ENCODE measurements at places on chromosomes 5 and 9.
A peak's percentile ranks its signal among the peaks of the same experiment; 100 is the strongest.

DNA sequence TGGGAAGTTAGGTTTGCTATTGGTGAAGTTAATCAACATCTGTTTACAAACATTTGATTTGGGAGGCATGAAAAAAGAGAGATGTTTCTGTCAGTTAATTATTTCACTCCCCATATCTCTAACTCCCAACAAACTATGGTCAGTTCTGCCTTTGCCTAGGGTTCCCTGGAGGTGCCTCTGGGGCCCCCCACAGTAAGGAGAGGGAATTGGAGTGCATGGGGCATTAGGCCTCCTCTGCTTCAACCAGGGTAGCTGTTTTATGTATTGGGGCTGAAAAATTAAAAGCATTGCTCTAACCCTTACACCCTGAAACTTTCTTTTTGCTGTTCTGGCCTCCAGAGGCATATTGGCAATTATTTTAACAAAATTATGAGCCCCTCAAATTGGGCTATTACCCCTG lies 32.3 kb downstream of the RUSC2 start:
- DNase-seq = no peak

- no peak for DNase-seq
Observed at GRCh38 chr9:1443450-1443849, 393.3 kb downstream of the DMRT2 start.

GRCh38 chr5:136191304-136192014 lies 1.5 kb downstream of the SMIM32 start:
- peak; percentile 66 for DNase-seq

DNA sequence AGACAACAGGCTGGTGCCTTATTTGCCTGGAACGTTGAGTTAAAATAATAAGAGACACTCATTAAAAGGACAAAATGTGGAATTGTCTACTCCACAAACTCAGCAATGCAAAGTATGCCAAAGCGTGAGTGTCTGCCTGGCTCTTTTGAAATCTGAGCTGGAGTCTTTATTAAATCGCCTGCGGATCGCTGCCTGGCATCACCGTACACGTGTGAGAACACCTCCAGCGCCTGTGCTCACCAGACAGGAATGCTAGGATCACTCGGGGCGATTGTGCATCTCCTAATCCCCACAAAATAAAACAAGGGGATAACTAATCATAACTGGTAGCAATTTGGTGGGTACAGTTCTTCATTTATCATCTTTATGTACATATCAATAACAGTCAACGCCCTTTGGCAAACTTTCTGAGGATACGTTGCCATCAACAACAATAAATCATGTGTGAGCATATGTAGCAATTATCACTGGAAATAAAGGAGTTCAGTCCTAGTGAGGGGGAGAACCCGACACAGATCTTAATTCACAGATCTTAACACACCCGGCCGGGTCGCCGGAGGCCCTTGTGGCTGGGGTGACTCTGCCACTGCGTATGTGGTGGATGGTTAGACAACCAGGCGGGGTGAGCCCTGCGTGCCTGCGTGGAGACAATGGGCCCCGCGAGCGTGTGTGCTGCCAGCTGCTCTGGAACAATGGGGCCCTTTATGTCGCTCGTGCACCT lies 284.9 kb upstream of the IRX1 start:
- no peak for DNase-seq

DNA sequence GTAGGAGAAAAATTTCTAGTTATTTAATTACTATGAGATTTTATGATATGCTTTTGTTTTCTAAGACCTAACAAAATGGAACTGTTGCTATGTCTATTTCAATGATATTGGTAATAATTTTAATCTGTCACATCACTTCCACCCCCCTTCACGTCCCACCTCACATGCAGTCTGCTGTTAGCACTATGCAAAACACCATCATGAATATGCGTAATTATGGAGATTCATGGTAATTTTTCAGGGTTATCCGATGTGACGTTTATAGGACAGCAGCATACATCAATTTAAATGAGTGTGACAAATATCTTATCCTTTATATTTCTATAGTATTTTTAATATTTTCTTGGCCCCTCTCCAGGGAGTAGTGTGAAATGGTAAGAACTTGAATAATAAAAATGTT lies 283.8 kb upstream of the TMEM161B start:
- DNase-seq = no peak

DNA sequence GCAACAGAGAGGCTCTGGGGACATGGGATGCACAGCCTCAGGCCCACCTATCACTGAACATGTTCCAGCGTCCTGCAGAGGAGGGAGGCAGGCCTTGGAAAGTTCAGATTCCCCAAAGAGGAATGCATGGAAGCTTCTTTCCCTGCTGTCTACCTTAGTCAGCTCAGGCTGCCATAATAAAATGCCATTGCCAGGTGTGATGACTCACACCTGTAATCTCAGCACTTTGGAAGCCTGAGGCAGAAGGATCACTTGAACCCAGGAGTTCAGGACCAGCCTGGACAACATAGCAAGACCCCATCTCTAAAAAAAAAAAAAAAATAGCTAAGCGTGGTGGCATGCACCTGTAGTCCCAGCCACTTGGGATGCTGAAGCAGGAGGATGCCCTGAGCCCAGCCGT lies 24.5 kb upstream of the TOR1B start:
- no peak for DNase-seq

DNA sequence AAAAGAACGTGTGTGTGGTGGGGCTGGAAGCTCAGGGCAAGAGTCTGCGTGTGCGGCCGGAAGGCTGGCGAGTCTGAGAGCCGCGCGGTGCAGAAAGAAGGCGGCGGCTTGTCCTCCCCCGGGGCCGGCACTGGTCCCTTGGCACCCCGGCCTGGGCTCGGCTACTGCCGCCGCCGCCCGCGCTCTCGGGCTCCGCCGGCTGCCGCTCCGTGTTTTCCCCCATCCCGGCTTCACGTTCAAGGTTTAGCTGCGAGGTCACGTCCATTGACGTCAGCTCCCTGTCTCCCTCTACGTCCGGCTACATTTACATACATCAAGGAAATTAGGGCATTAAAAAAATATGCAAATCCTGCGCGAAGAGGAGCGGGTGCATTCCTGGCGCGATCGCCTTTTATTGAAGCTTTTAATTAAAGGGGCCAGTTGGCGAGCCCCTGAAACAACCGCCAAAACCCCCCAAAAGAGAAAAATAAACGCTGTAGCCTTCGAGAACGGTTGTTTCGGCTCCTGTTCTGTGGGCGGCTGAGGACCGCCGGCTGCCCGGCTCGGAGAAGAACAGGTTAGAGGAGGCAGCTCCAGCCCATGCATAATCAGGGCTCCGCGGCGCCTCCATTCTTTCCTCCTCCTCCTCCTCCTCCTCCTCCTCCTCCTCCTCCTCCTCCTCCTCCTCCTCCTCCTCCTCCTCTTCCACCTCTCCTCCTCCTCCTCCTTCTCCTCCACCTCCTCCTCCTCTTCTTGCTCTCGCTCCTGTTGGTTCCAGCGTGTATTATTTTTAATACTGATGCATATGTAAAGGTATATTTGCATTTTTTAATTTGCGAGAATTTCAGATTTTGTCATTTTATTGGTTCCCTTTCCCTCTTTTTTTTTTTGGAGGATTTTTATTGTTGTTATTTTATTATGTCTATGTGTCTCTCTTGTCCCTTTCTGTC lies 207.0 kb downstream of the MEF2C start:
- peak; percentile 60 for DNase-seq

DNA sequence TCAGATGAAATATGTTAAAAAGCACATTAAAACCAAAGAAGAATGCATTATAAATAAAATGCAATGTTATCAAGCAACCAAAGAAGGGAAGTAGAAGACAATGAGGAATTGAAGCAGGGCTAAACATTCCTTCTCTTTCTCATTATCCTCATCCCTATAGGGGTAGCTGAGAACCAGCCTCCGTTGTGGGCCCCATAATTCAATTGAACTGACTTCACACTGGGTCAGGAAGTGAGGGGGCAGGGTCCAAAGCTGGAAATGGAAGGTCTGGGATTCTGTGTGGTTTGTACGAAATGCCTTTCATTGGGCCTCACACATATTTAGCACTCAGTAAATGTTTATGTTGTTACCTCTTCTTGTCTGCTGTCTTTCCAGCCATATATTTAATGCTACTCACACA lies 220.4 kb upstream of the CD180 start:
- DNase-seq = no peak

DNA sequence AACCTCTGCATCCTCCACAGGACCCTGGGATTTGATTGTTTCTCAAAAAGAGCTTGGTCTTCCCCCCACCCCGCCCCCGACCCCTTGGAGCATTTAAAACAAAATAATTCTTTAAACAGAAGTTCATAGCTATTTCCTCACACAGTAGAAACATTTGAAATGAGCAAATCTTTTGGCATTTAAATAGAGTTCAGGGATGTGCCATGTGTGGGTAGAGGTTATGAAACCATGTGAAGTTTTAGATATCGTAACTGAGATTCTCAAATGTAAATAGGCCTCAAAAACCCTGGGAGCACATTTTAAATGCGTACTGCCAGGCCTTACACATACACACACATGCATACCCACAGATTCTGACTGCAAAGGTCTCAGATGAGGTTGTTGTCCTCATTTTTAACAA lies 66.5 kb downstream of the EPB41L4B start:
- no peak for DNase-seq

DNA sequence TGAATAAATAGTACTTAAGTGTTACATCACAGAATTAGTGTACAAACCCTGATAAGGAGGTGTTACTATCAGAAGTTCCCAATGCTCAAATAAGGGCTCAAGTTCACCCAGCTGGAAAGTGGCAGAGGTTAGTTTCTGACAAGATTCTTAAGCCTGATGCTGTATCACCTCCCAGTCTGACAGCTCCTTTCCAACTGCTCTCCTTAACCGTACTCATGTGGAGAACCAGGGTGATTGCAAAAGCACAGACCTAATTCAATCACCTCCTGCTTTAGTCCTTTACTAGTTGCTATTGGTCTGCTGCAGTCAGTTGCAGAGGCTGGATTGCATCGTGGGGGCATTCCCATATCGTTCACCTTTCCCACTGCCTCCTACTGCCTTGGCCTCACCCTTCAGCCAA lies 100.4 kb upstream of the ZNF618 start:
- no peak for DNase-seq

DNA sequence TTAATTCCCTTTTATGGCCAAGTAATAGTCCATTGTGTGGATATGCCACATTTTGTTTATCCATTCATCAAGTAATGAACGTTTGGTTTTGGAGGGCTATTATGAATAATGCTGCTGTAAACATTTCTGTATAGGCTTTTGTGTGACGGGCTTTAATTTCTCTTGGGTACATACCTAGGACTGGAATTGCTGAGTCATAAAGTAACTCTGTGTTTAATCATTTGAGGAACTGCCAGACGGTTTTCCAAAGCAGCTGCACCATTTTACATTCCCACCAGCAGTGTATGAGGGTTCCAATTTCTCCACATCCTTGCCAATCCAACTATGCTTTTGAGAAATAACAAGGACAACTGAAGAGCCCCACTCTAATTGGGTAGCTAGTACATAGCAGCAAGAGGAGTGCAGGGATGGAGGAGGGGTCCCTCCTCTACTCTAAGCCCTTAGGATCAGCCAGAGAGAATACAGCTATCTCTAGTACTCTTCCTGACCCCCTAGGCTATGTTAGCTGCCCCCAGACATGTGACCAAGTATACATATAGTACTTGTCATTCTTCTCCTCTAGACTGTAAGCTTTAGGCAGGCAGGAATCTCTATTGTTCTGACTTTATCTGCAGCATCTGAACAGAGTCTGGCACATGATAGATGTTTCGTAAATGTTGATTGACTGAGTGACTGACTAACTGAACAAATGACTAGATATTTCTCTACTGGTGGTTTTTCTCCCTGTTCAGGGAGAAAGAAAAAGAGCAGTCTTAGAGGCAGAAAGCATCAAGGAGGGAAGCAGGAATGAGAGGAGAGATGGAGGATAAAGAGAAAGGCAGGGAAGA lies 22.1 kb upstream of the MATR3 start:
- no peak for DNase-seq

GRCh38 chr5:128791312-128791711 lies 174.0 kb upstream of the SLC27A6 start:
- no peak for DNase-seq

DNA sequence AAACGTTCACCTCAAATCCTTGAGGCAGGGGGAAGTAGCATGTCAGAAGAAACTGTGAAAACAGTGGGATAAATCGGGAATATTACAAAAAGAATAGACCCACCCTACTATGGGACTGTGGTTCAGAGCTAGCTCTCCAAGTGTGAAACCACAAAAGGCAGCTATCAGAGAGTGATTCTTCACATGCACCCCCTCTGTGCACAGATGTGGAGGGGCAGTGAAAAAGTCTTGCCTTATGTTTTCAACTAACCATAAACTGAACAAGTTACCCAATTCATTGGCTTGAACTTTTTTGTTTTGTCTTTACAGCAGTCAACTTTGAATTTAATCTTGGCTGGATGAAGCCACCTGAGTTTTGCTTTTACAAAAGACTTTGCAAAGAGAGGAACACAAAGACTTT lies 98.8 kb upstream of the NR4A3 start:
- no peak for DNase-seq

Measured in left colon (tissue), 2 donors.